LHCN-M2 (cell line): ENCODE measurements at places on chromosomes 11 and 22. TPM values are rescaled to one million over a fixed set of nuclear protein-coding genes. Genes with fewer than 3 reads are reported as not detected.

DNA sequence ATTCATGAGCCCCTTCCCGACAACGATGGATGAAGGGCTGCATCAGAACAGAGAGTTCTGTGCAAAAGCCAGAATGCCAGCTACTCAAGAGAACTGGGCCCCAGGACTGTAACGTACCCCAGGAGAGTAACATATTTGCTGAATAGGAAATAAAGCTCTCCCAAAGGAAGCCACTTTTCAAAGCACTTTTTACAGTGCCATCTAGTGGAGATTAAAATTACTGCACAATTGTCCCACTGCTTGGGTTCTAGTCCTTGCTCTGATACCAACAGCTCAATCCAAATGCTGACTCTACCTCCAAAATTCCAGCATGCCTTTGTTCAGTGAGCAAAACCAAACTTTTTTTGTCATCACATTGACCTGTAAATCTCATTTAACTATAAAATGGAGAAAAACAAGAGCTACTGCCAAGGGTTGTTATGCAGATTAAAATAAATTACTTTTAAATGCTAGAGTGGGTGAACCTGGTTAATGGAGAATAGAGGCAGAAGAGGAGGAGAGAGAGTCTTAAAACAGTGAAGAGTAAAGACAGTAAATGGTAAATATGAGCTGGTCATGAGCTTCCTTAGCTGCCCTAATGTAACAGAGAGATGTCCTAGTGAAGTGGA is 87.6 kb upstream of the FSHB start:
- DNase-seq, result peak; percentile 39

- peak; percentile 81 for DNase-seq
These were observed 32.9 kb upstream of the SMIM38 start for GRCh38 chr11:69122630-69123431.

DNA sequence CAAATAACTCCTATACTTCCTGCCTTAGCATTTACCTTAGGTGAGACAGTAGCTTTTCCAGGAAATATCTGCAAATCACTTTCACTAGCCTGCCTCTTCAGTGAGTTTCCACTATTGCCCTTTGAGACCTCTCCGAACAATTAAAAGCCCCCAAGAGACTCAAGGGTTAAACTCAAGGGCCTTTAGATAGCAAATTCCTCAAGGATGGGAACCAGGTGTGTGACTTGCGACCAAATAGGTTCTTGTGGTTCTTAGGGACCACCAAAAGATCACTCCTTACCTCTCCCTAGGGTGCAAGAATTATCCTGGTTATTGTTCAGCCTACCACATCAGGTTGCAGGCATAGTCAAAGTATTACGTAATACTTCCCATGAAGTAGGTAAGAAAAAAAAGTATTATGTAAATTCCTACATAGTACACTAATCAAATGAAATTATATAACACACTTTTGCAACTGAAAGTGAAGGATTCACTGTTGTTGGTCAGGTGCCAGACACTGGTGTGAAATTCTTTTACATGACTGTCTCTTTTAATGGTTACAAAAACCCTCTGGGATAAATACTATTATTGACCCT is 1.4 kb upstream of the RDX start:
- DNase-seq, result no peak

Gene FADS3
- 293 and 313 TPM in 2 replicates for total RNA-seq

DNA sequence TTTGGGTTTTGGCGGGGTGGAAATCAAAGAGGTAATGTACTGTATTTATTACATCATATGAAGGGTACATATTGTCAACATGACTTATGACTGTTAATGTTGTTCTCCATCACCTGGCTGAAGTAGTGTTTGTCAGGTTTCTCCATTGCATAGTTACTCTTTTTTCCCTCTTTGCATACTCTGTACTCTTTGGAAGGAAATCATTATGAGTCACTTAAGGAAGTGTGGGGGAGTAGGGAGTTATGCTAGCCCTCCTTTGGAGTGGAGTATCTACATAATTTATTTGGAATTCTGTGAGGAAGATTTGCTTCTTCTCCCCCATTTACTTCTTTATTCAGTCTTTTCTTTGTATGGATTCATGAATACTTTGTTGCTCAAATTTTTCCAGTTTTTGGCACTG is 3.6 kb upstream of the PGR start:
- no peak for DNase-seq

DNA sequence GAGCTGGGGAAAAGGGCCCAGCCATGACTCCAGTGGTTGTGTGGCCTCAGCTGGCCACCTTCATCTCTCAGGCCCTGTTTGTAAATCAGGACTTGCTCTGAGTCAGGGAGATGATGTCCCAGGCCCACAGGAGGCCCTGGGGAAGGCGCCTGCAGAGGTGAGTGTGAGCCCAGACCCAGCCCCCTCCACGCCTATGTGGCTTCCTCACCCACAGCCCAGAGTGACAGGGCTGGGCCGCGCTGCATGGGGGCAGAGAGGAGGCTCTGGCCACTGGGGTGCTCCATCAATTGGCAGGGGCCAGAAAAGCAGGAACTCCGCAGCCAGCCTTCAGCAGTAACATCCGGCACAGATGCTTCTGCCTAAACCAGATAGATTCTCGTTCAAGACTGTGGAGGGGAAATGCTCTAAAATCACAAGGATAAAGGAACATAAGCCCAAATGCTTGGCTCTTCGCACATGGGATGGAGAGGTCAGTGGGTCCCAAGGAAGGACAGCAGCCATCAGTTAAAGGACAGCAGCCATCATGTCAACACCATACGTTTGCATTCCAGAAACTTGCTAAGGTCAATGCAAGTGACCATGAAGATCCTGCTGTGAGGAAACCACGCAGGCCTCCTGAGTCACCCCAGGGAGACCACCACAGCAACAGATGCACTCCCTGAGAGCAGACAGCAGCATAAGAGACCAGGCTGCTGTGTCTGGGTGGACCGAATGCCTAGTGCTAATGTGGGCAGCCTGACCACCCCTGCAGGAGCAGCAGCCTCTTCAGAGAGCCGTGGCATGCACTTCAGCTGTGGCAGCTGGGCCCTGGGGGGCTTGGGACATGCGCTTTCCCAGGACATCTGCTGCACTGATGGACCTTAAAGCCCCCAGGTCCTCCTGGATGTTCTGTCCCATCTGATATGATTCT is 28.3 kb downstream of the OSBPL5 start:
- DNase-seq, result peak; percentile 52

- no peak for DNase-seq
These were observed 593.6 kb downstream of the CNTN5 start for GRCh38 chr11:99614352-99614751.

Gene BTG4
- 0.17 TPM in 1 of 2 replicates, not detected in the other for total RNA-seq

GRCh38 chr11:105137286-105137685 is 2.3 kb downstream of the CARD18 start:
- DNase-seq, result no peak

- no peak for DNase-seq
These were observed 16.8 kb upstream of the CASTOR1 start for GRCh38 chr22:30305906-30306626.

DNA sequence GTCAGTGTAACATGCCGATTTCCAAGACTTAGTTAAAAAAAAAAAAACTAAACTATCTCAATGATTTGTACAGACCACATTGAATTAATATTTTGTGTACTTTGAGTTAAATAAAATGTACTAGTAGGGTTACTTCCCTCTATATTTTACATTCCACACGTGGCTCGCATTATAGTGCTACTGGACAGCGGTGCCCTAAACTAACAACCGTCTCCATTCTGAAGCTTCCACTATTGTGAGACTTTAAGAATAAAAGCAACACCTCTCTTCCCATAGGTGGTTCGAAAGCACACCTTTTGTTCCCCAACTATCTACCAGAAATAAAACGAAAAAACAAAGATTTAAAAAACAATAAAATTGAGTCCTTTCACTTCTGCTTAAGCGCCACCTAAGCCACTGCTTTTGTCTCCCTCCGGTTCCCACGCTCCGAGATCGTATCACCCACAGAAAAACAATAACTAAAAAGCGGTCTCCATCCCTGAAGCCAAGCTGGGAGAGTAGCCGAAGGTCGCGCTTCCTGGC is 380 bp upstream of the TTC17 start:
- no peak for DNase-seq

DNA sequence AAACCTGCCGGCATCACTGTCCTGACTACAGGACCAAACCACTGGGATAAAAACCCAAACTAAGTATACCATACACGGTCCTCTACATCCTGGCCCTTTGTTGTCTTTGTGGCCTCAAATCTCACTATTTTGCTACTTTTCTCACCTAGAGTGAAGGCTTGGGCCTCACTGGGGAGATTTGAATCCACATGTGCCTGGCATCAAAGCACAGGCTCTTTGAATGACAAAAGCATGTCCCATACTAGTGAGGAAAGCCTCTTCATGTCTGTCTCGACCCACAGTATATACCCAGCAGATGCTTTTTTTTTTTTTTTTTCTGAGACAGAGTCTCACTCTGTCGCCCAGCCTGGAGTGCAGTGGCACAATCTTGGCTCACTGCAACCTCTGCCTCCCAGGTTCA is 72.5 kb upstream of the DRD2 start:
- no peak for DNase-seq

- no peak for DNase-seq
These were observed 119.4 kb downstream of the GALNT18 start for GRCh38 chr11:11502263-11502861.

- no peak for DNase-seq
These were observed 5.2 kb upstream of the SLC43A3 start for GRCh38 chr11:57432149-57432561.

Gene ZP1
- total RNA-seq, result 0.57 TPM in 1 of 2 replicates, not detected in the other

- DNase-seq, result no peak
These were observed 73.4 kb upstream of the APOA1 start for GRCh38 chr11:116910847-116911246.

DNA sequence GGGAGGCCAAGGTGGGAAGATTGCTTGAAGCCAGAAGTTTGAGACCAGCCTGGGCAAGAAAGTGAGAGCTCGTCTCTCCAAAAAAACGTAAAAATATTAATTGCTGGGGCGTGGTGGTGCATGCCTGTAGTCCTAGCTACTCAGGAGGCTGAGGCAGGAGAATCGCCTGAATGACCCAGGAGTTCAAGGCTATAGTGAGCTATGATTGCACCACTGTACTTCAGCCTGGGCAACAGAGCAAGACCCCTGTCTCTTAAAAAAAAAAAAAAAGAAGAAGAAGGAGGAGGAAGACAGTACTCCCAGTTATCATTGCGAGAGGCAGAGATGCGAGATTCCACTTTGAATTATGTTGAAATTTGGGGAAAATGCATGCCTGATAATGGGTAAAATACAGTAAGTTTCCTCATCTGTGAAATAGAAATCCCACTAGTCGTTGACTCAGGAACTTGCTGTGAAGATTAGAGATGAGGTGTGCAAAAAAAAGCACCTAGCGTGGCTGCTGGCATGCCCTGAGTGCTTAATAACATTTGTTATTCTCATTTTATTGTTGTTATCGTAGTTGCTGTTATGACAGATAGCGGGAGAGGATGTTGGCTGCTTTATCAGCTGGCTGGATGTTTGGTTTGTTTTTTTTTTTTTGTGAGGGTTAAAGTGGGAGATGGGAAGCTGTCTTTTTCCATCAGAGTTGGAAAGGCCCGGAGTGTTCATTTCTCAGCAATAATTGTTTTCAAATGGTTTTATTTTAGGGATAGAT is 33.4 kb downstream of the BCR start:
- no peak for DNase-seq

DNA sequence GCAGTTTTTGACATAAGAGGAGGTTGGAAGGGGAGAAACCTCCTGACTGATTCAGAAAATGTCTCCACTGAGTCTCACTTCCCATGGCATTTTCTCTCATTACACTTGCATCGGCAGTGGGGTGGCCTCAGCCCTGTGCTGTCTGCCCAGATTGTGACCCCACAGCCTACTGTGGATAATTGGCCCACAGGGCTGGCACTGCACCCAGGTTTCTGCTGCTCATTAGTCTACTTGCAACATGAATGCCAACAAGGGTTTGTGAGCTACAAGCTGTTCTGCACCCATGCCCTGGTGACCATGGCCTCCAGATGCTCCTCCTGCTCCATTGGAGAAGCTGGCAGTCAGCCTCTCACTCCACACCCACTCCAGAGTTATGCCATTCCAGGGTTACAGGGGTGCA is 296.0 kb downstream of the CTTN start:
- DNase-seq, result no peak

GRCh38 chr22:39535357-39535725 is 2.8 kb upstream of the RPS19BP1 start:
- DNase-seq, result no peak

DNA sequence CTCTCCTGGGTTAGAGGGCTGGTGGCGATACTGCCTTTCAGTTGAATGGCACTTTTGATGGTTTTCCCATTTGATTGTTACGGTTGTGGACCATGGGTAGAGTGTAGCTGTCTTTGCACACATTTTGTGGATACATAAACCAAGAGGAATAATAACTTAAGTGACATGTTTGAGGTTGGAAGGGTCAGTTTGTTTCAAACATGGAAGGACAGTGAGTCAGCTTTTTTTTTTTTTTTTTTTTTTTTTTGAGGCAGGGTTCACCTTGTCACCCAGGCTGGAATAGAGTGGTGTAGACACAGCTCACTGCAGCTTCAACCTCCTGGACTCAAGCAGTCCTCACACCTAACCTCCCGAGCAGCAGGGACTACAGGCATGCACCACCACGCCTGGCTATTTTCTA is 41.1 kb downstream of the PPFIA1 start:
- no peak for DNase-seq

GRCh38 chr11:32034680-32035079 is 56.2 kb upstream of the RCN1 start:
- DNase-seq, result peak; percentile 43

DNA sequence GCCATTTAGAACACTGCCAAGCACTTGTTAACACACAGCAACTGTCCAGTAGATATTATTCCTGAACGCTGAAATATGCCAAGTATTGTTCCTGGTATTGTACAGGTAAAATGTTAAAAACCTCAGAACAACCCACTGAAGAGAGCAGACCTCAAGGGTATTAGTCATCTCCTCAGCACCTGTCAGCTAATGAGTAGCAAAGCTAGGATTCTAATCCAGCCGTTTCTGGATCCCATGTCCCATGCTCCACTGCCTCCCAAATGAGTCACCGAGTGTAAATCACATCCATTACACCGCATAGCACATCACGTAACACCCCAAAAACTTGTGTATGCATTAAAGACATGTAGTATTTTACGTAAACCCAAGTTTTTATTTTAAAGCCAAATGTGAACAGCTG is 705.4 kb upstream of the TENM4 start:
- DNase-seq, result peak; percentile 84

GRCh38 chr11:131745405-131745804 is 375.0 kb downstream of the NTM start:
- peak; percentile 40 for DNase-seq

- no peak for DNase-seq
These were observed 902.2 kb downstream of the BRD1 start for GRCh38 chr22:48925450-48925849.

DNA sequence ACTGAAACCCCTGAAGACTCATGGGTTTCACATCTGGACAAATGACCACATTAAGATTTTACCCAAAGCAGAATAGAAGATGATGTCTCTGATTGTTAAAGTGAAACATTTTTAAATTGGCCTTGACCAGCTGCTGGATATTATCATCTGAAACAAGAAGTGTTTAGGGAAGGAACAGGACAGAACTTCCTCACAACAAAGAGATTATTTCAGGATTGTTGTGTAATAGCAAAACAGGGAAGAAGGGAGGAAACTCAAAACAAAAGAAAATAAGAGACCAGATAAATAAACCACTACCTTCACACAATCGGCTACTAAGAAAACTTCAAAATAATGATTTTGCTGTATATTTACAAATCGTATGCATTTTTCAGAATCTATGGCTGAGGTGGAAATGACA is 319.2 kb upstream of the API5 start:
- no peak for DNase-seq
